CD4-positive, alpha-beta T cell treated with Interferon gamma for 1 hour (primary cell): ENCODE measurements at places on chromosomes 3 and 15.

DNA sequence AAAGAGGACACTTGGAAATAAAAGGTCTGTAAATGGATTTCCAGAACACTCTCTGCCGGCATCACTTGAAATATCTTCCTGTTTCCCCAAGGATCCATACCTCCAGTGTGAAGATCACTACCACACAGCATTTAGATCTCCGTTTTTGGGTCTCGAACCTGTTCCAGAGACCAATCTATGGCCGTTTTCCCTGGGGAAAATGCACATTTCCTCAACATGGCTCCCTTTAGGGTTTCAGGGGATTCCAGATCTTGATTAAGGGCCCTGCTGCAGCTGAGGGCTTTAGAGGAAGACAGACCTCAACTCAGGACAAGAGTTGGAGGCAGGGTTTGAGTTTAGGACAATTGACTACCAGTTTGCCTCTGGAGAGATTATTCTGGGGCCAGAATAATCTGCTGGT, 2.1 kb downstream of the CTSH start:
- no peak for DNase-seq

DNA sequence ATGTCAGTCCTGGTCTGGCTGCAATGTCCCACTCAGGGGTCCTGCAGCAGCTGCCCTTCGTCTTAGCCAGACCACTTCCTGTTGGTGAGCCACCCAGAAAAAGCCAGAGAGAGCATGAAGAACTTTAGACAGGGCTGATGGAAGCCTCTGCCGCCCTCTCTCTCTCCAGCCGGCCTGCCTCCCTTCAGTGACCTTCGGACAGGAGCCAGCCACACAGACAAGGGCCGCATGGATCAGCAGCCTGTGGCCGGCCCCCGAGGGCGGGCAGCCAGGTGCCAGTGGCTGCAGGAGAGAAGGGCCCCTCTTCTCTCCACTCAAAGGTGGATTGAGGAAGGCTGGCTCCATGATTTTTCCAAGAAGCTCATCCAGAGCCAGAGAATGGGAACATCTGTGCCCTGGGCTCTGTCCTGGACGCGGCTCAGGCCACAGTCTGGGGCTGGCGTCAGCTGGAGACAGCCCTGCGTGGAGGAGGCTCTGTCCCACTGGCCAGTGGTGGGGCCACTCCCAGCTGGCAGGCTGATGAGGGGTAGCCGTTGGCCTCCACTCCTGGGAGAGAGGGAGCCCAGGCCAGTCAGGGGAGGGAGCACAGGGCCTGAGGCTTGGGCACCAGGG, 42.9 kb downstream of the ISG20 start:
- DNase-seq, result no peak

- no peak for DNase-seq
Observed at GRCh38 chr15:99504823-99505551, 60.8 kb upstream of the MEF2A start.

- DNase-seq, result peak; percentile 61
Observed at GRCh38 chr3:33115024-33115768, 1.4 kb downstream of the CRTAP start.

DNA sequence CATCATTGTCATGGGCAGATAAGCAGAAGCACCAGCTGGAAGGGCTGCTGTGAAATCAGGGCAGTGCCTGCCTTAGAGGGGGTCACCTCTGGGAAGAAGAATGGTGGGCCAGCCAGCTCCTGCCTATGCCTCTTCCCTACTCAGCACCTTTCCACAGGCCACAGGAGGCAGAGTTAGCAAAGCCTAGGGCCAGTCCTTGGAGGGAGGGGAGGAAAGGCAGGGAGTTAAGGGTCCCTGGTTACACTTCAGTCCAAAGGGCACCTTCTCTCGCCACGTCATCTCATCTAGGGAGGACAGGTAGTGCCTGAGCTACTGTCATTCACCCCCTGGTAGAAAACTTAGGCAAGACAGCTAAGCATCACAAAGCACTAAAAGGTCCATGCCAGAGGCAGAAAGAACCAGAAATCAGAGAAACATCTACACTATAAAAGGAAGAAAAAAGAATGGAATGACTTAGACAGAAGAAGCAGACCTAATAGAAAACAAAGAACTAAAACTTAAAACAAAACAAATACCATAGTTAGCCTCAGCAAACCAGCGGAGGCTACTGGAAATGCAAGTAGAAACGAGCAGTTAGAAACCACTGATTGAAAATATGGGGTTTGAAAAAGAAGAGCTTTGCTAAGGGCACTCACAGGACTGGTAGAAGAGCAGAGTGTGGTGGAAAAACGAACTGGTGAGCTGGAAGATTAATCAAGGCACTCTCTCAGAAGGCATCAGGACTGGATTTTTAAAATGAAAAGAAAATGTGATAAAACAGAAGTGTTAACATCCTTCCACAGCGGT, 84.2 kb downstream of the OSBPL10 start:
- DNase-seq, result no peak

DNA sequence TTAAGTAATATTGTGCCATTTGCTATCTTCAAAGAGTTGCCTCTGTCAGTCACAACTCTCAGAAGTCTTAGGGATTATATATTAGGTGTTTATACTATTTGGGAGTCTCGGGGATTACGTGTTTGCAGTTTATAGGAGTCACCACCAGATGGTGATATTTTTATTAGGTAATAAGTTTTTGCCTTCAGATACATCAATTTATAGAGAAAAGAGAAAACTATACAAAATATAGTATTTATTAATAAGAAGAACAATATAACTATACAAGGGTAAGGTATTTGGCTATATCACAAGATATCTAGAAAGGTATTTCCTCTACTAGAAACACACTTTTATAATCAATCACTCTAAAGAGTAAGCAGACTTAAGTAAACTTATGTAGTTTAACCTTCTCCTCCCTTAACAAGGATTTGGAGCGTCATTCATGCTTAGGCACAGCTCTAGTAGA, 10.7 kb upstream of the DHX36 start:
- DNase-seq, result no peak

DNA sequence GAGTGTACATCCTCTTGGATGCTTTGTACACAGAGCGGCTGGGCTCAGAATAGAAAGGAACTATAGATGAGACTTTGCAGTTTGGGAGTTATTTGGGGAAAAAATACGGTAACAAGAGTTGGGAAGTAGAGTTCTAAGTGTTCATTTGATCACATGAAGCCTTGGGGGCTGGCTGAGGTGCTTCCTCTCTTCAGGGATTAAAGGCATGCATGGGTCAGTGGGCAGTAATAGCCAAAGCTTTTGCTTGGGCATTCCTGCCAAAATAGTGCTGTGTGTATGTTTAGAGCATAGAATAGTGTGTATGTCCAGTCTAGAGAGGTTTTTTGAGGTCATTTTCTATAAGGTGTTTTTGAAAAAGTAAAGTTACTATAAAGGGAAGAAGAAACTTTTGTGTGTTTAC, 12.8 kb downstream of the AKAP13 start:
- DNase-seq, result no peak

- peak; percentile 39 for DNase-seq
Observed at GRCh38 chr3:48661501-48662144, 1.1 kb downstream of the CELSR3 start.

- DNase-seq, result no peak
Observed at GRCh38 chr3:70249509-70250160, 62.8 kb downstream of the MDFIC2 start.

DNA sequence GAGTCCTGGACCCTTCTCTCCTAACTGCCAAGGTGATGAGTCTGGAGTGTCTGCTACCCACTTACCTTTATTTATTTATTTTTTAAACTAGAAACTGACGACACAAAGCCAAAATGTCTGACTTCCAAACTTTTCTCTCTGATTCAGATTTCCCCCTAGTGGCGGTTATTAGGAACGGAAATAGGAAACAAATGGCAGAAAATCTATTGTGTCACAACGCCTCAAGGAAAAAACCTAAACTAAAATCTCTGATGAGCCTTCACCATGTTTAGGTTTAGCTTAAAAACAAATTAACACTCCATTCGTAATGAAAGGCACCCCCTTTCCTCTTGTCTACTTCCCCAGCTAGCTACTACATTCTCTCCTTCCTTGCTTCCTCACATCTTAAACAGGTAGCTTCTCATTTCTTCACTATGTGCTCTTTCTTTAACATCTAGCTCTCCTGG, 94.0 kb upstream of the MEX3B start:
- no peak for DNase-seq

- no peak for DNase-seq
Observed at GRCh38 chr3:9301091-9301490, 51.6 kb upstream of the SRGAP3 start.

DNA sequence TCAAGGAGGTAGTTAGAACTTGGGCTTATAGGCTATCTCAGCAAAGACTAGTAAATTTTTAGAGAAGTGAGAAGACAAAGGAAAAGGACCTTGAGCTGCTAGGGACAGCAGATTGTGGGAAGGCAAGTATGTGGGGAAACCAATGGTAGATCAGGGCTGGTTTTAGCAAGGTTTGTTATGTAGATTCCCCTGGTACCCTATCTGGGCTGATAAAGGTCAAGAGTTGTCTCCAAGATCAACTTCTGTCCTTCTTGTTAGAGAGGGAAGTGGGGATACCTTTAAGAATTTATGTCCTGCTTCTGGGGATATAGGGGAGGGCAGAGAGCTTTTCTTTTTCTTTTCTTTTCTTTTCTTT, 28.9 kb downstream of the KAT2B start:
- DNase-seq, result no peak

- no peak for DNase-seq
Observed at GRCh38 chr15:34652726-34653033, 69.2 kb upstream of the GOLGA8B start.

GRCh38 chr3:119579366-119580066, at the start of gene ADPRH:
TSS of gene ADPRH (plus strand) at chr3:119579492. CDS start at chr3:119582170, 2,678 bp downstream.
- peak; percentile 67 for DNase-seq

GRCh38 chr3:19254189-19254588, 105.9 kb downstream of the KCNH8 start:
- DNase-seq, result no peak

DNA sequence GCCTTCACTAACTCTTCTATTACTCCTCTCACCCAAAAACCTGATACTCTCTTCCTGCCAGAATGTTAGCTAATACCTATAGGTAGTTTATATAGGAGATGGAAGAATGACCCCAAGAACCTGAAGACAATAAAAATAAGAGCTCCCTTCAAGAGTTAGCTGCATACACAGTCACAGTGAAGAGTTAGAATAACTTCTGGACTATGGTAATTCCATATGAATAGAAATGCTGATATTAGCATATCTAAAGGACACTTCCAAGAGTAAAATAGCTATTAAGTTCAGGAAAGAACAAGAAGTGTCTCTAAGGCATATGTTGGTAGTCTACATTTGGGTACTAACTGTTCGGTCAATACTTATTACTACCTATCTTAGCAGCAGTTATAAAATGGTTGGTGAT, 134.2 kb downstream of the VGLL3 start:
- DNase-seq, result no peak

- no peak for DNase-seq
Observed at GRCh38 chr3:9239680-9240079, 9.8 kb downstream of the SRGAP3 start.

DNA sequence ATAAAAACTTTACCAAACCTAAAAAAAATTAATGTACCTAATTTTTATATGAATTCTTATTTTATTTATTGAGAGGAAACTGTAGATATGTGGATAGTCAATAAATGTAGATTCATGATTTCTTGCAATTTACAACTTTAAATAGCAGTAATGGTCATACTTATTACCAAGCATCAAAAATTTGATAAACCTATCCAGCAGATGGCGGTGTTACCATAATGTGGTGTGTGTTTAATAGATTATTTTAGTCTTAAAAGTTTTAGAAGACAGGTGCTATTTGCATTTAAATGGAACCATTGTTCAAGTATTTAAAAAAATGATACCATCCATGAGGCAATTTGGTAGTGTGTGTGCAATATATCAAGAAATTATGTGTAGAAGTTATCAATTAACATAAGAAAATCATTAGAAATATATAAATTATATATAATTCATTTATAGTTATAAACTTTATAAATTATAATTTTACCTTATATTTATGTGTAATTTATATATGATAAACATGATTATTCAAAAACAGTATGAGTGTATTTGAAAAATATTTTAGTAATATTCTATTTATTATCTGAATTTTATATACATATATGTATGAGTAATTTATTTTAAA, 176.0 kb upstream of the BCHE start:
- no peak for DNase-seq

DNA sequence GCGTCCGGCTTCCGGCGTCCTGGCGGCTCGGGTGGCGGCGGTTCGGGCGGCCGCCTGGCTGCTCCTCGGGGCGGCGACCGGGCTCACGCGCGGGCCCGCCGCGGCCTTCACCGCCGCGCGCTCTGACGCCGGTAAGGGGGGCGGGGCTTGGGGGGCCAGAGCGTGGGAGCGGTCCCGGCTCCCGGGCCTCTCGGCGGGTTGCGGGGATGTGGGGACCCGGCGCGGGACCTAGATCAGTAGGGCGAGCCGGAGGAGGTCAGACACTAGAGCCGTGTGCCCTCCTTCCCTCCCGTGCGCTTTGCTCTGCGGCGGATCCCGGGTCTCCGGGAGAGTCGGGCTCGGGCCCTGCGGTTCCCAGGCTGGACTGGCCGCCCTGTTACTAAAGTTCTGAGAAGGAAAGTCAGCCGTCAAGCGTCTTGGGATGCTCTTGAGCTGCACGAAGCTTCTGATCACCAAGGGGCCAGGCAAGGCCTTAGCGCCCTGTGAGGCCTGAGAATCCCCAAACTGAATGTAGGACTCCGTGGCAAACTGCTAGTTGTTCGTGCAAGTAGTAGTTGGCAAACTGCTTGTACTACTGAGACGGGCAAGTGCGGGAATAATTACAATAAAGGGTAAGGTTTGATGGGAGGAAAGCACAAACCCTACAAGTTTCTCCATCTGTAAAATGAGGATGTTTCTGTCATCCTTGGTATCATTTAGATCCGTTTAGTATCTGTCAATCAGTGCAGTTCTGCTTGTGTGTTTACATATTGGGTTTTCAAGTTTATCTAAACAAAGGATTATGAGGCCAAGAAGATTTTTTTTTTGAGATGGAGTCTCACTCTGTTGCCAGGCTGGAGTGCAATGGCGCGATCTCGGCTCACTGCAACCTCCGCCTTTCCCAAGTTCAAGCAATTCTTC, 587 bp downstream of the PIGX start:
- DNase-seq, result peak; percentile 74

DNA sequence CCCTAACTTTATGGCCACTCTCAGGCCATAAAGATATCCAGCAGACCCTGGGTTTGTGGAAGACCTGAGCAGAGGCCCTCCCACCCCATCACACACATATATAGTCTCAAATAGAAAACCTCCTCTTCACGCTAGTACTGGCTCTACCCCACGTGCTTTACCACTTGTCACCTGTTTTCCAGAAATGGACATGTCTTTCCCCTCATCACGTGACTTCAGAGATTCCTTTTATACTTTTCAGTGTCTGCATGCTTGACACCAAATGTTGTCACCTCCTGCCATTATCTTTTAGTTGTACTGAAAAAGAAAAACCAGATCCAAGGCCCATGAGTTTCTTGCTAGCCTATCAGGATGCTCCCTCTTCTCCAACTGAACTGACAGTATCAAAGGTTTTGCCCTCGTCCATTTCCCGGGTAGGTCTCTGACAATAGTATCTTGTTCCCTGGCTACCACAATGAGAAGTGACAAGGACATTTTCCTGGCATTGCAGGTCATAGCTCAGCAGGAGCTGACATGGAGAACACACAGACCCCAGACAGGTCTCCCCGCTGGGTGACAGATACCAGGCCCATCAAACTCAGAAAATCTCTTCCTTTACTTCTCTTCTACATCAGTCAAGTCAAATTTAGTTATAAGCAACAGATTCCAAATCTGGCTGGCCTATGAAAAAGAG, 650.0 kb upstream of the CFAP20DC start:
- no peak for DNase-seq
